ENCODE measurements at places on chromosomes 7 and 10.

DNA sequence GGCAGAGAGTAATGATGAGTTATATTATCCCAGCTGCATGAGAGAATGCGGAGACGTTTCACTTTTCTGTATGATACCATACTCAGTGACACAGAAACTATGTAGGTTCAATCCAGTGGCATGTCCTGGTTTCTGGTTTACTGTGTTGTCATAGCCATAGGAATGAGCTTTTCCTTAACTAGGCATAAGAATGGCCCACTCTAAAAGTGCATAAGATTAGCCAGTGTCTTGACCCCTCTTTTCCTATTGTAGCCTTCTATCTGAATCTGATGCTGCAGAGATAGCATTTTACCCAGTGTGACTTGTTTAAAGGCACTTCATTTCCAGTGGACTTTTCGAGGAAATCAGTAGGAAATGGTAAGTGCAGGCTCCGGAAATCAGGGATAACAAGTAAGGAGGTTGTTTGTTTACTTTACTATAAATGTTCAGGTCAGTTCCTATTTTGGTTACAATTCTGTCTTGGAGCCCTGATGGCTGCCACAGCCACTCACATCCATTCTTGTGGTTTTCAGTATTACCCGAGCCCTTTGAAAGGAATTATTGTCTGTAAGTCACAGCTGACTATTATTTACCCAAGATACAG, 70.5 kb downstream of the SEMA3A start:
- no peak for DNase-seq

- no peak for DNase-seq
Observed at GRCh38 chr10:93299606-93300287, 182.4 kb downstream of the MYOF start.

DNA sequence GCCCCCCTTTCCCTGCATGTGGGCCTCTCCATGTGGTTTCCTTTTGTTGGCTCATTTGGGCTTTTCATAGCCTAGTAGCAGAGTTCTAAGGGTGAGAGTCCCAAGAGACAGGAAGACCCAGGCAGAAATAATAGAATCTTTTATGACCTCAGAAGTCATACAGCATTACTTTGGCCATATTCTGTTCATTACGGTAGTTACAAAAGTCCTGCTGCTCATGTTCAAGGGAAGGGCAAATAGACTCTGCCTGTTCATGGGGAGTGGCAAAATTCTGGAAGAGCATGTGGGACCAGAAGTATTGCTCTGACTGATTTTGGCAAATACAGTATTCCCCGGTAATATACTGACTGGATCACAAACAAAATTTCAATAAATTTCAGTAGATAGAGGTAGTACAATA, 910.3 kb downstream of the LRMDA start:
- no peak for DNase-seq

DNA sequence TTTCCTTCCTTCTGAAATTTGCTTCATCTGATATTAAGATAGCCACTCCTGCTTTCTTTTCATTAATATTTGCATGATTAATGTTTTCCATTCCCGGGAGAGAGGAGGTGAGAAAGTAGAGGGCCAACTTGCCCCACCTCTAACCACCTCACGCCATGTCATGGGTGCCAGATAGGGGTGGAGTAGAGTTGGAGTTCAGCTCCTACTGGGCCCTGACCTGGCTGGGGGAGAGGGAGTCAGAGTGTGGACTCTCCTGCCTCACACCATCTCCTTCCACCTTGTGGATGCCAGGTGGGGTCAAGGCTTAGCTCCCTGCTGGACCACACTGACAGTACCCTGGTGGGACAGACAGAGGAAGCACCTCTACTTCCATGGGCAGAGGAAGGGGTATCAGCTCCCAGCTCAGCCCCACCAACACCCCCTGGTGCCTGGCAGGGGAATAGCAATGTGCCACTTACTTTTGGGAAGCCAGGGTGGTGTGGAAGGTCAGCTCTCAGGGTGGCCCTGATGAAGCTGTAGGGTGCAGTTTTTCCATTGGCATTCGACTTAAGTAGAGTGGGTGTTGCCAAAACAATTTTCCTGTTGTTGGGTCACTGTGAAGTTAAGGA, 28.0 kb downstream of the CHST12 start:
- no peak for DNase-seq

- DNase-seq, result no peak
Observed at GRCh38 chr7:64946772-64947171, 43.7 kb downstream of the ZNF273 start.

GRCh38 chr10:127813290-127813689, 76.3 kb downstream of the FOXI2 start:
- no peak for DNase-seq

DNA sequence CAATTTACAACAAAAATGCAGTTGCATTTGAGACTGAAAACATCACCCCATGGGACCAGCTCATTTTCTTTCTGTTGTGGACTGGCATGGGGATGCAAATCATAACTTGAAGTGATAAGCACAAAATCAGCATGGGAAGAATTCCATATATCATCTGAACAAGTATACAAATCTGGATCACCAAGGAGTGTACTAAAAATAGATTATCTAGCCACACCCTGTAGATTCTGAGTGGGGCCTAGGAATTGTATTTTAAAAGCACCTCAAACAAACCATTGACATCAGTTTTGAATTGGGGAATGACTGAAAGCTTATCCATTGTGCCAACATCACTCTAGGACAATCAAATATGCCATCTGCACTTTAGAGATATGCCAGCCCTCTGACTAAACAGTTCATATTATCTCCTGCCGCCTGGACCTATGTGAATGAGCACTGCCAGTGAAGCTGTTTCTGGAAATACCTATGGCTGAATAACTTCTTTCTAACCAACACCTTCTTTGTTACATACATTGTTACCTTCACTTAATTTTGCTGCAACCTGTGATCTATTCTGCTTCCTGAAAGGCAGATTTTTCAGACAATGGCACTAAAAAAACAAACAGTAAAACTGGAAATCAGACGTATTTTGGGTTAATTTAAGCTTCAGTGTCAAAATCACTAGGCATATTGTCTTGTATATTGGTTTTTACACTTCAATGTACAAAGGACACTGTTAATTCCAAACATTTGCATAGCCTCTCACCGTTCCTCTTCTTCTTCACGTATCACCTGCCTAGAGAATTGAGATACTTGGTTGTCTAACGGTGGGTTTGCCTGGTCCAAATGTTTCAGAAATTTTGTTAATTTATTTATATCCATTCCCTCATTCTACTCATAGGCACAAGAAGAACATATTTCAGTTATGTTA, 42.4 kb upstream of the HGF start:
- DNase-seq, result no peak

DNA sequence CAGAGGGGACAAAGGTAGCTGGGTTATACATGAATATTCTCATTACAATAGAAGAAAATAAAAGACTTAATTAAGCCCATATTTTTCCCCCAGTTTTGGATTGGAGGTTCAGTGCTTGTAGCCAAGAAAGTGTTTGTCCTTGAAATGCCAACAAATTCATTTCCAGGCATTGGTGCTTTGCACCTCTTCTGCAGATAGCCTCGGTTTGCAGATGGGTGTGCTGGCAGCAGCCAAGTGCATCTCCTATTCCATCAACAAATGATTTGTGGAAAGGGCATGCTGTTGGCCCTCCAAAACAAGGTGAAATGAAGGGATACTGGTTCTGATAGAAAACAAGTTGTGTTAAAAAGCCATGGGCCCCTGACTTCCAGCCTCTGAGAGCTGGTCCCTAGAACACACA, 187.3 kb downstream of the DPY19L1 start:
- no peak for DNase-seq

DNA sequence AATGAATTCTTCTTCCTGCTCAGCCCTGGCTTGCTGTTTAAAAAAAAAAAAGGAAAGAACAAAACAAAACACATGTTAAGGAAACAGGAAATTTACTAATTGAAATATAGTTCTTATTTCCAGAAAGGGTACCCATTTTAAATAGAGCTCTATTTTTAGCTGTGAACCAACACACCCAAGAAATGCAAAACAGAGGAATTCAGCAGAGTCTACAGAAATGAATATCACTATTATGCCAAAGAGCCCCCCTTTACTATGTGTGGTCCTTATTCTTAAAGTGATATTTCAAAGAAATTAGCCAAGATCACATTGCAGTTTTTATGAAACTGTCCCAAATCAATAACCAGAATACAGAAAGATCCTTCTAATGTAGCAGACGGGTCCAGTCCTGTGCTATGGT, 53.7 kb downstream of the CCDC6 start:
- DNase-seq, result no peak

- DNase-seq, result no peak
Observed at GRCh38 chr7:43843296-43843695, 26.0 kb downstream of the MRPS24 start.

- no peak for DNase-seq
Observed at GRCh38 chr7:139885511-139885910, 56.4 kb downstream of the TBXAS1 start.

GRCh38 chr10:79242620-79243152, 104.6 kb upstream of the PPIF start:
- DNase-seq, result peak; percentile 49

- DNase-seq, result peak; percentile 16
Observed at GRCh38 chr7:127905491-127906330, 125.5 kb downstream of the LRRC4 start.

GRCh38 chr10:61975391-61975932, 74.0 kb downstream of the ARID5B start:
- no peak for DNase-seq

DNA sequence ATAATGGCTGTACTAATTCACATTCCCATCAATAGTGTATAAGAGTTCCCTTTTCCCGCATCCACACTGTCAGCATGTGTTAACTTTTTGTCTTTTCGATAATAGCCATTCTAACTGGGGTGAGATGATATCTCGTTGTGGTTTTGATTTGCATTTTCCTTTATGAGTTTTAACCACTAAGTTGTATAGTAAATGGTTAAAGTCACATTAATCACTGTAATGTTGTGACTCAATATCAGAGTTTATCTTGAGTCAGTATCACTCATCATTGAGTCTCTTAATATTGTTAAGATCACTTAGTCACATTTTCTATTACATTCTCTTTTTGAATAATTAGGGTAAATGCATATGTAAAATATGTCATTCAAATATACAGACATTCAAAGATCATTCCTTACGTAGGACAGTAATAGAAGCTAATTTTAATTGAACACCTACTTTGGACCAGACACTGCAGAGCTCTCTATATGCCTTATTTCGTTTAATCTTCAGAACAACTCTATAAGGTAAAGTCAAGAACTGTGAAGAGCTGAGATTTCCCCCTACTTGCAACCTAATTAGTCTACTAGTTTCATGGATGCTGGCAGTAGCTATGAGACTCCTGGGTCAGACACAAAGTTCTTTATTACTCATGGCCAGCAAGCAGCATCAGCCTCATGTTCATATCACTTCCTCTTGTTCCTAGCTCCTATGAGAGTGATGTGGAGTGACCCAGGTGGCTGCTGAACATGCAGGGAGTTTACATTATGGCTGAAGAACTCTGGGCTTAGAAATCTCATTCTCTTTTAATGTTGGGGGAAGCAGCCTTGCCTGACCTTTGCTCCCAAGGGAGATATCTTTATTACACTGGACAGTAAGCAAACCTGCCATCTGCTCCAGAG, 30.5 kb downstream of the CREB5 start:
- no peak for DNase-seq

GRCh38 chr7:55304018-55304762, 60.9 kb upstream of the LANCL2 start:
- no peak for DNase-seq

All from T1000 (cell line).